Calu3 (cell line): ENCODE measurements at places on chromosomes 3 and 15. TPM values are rescaled to one million over a fixed set of nuclear protein-coding genes. Genes with fewer than 3 reads are reported as not detected.

GRCh38 chr3:70120357-70120966 is 120.9 kb downstream of the SAMMSON start:
- DNase-seq = peak; percentile 88

DNA sequence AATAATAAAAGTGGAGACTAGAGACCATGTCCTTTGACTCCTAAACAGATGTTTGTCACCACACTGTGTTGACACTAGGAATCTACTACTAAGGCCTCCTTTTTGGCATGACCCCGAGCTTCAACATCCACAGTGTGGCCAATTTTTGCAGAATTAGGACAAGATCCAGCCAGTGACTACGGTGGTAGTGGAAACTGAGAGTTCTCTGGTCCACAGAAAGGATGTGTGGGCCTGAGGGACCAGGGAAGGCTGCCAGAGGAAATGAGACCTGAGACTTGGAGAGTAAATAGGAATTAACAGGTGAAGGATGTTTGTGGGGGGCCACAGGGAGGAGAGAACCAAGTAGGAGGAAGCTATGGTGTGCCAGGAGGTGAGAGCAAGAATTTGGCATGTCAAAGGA is 122.7 kb downstream of the CHCHD6 start:
- DNase-seq = no peak

DNA sequence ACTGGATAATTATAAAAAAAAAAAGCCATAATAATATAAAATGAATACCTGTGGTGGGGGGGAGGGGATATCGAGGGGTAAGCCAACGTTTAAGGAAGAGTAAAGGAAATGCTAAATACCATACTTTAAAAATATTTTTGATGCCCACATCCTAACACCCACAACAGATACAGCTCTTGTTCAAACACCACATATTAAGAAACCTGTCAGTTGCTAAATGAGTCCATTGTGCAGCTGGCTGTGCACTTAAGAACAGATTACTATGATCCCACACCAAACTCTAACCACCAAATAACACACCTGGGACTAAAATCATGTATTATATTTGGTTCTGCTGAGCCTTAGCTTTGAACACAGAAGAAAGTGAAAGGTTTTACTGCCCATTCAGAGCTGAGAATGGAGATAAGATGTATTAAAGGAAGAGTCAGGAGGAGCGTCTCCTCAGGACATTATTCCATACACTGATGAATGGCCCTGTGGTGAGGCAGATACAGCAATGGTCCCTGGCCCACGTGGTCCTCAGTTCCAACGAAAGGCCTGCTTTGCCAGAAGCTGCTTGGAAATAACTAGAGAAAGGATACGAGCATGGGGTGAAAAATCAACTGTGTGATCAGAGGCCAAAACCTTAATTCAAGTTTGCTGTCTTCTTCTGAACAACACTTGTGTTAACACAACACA is 515.4 kb downstream of the FOXP1 start:
- no peak for DNase-seq

GRCh38 chr3:76943058-76943457 is 96.8 kb upstream of the ROBO2 start:
- peak; percentile 43 for DNase-seq

The FGF12 gene
- total RNA-seq = 9.7 and 15.7 TPM in 2 replicates
